ENCODE measurements at places on chromosomes 7 and 10. TPM values are rescaled to one million over a fixed set of nuclear protein-coding genes. Genes with fewer than 3 reads are reported as not detected.
A peak's percentile ranks its signal among the peaks of the same experiment; 100 is the strongest.

SLC26A5 gene
- 0.44 TPM for total RNA-seq

CCM2 gene
- total RNA-seq: 34.5 TPM

NANOS1 gene
- total RNA-seq: 9.3 TPM

MDFIC gene
- total RNA-seq: 94.8 TPM

POLR2J gene
- 67.3 TPM for total RNA-seq

CADPS2 gene
- 36.7 TPM for total RNA-seq

FANK1 gene
- total RNA-seq: 3.7 TPM

GRCh38 chr10:70847659-70848360 lies 32.1 kb downstream of the SGPL1 start:
- DNase-seq: no peak

- DNase-seq: no peak
These were observed 449.5 kb upstream of the MKI67 start for GRCh38 chr10:128575761-128576160.

GRCh38 chr10:75101416-75102251 lies 9.8 kb upstream of the SAMD8 start:
- no peak for DNase-seq

DNA sequence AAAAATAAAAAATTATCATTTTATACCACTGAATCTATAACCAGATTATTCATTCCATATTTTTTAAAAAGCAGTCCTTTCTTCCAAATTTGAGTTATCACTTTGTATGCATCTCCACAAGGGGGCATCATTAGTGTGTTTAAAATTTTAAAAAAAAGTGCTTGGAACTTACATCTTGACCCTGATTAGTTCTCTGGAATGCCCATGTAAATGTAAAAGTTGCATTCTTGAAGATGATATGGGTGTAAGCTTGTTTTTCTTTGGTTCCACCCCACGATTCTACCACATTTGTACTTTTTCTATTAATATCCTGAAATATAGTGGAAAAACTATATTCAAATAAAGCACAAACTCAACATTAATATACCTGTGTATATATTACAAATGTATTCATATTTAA lies 144.9 kb downstream of the ELAPOR2 start:
- DNase-seq: no peak

DNA sequence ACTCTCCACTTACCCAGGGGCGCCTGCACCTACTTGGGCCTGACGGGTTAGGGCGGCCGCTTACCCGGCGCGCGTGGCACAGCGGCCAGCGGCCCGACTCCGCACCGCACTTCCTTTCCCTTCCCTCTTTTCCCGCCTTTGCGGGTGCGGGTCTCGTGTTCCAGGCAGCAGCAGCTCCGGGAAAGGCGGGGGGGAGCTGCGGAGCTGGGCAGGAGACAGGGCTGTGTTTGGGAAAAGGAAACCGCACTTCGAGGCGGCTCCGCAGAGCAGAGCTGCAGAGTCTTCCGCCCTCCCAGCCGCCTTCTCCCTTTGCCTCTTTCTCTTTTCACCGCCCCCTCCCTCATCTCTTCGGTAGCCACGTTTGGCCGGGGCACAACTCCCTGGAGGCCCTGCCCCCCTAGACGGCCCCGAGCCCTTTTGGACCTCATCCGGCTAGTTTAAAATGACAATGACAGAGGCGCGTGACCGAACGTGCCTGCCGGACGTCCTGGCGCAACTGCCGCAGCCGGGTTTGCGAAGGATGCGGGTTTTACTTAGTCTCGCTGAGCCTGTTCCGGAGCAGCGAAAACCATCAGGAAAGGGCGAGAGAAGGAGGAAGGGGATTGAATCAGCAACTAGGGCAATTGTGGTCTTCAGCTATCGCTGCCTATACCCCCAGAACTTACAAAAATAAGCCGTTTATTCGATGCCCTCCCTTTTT lies 7.9 kb upstream of the PAX2 start:
- peak; percentile 51 for DNase-seq

- DNase-seq: no peak
These were observed 356.5 kb upstream of the ZNF32 start for GRCh38 chr10:44004913-44005787.

- DNase-seq: no peak
These were observed 5.9 kb upstream of the LDB3 start for GRCh38 chr10:86662186-86663045.

- DNase-seq: no peak
These were observed 612 bp downstream of the HILPDA start for GRCh38 chr7:128456255-128456725.

GRCh38 chr7:2255145-2256139 lies 13.4 kb downstream of the NUDT1 start:
- DNase-seq: no peak

GRCh38 chr10:99341860-99342490 lies 12.8 kb downstream of the CNNM1 start:
- peak; percentile 62 for DNase-seq

DNA sequence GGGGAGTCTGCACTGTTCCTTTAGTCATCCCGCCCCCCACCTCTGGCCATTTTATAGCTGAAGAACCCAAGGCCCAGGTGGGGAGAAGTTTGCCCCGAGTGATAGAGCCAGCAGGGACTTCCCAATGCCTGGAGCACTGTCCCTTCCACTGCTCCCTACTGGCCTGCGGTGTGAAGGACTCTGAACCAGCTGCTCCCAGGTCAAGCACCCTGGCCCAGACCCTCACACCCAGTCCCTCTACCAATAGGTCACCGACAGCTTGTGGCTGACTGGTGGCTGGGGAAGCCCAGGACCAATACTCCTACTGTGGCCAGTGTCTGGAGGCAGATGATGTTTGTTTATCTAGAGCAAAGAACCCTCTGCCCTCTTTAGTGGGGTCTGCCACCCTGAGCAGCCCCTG lies 167.9 kb downstream of the LCOR start:
- no peak for DNase-seq

GRCh38 chr10:63697956-63698786 lies 177.0 kb downstream of the REEP3 start:
- DNase-seq: no peak

DNA sequence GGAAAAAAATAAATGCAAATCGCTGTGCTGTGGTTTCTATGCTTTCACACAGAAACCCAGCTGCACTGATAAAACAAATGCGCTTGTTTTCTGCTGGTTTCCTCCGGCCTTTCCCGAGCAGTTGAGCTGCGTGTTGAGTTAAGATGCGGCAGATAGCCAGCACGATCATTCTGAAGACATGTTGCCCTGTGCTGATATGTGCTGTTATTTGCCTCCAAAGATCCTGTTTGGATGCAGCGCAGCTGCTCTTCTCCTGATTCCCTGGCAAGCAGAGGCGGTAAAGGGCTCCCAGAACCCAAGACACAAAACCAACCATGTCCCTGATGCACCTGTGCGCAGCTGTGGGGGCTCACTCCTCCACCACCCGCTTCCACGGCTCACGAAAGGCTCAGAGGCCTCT lies 225.4 kb downstream of the PAXIP1 start:
- peak; percentile 31 for DNase-seq

GRCh38 chr7:119647286-119647685 lies 625.7 kb upstream of the KCND2 start:
- no peak for DNase-seq

DNA sequence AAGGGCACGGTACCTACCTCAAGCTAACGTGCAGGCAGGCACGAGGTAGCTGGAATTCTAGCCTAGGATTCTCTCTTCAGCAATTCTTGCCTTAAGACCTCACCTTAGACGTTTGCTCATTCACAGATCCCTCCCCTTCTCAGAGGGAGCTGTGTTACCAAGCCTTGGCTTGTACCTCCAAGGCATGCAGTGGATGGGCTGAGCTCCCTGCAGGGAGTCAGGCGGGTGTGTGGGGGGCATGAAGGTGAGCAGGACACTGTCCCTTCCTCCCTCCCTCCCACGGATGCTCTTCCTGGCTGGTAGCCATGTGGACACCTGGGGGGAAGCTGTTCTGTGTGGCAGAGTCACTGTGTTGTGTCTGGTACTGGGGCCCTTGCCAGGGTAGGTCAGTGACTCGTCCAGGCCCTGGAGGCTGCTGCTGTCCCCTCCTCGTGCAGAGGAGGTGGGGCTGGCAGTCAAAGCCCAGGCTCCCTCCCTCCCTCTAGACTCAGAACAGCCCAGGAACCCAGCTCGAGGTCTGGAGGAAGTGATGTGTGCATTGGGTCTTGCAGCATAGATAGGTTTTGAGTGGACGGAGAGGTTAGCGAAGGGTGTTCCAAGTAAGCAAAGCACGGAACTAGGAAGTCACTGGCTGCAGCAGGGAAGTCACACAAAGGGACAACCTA lies 222.2 kb upstream of the SH2B2 start:
- no peak for DNase-seq

- DNase-seq: no peak
These were observed 21.7 kb downstream of the USP6NL start for GRCh38 chr10:11589738-11590137.

DNA sequence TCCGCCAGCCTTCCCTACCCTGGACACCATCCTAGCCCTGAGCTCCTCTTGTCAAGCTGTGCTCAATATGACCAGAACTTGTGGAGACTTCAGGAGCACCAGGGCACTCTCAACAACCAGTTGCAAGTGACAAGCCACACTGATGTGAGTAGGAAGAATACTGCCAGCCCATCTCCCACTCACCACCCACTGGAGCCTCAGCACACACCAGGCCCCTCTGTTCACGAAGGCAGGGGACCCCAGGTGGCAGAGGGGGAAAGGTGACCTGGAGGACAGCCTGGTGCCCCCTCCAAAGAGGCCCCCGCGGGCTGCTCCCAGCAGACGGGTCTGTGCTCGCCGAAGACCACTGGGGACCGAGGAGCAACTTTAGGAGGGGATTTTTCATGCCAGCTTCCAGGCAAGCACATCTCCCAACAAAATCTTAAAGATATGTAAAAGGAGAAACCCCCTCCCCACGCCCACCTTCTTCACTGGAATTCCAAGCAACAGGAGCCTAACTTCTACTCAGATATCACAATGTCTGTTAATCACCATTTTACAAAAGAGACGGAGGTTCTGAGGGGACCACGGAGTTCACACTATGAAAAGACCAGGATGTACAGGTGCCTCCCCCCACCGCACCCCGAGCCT lies 1.0 kb downstream of the MMD2 start:
- DNase-seq: no peak

- no peak for DNase-seq
These were observed 563 bp upstream of the UTF1 start for GRCh38 chr10:133229265-133230043.

DNA sequence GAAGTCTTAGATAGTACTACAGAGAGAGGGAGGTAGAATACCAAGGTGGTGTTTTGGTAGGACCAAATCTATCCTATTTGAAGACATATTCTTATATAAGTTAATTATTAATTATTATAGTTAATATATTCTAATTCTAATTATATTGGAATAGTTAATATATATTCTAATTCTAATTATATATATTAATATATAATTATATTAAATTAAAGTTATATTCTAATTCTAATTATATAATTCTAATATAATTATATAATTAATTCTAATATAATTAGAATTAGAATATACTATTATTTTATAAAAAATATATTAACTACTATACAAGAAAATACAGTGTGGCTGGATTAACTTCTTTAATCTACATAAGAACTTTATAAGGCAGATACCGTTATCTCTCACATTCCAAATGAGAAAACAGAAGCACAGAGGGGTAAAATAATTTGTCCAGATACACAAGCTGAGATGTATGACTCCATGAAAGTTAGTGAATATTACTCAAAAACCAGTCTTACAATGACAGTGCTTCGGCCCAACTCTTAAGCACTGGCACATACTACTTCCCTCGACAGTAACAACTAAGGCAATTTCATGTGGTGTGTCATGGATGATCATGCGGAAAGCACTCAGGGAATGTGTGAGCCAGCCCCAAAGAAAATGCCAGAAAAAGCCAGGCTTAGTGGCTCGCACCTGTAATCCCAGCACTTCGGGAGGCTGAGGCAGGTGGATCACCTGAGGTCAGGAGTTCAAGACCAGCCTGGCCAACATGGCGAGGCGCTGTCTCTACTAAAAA lies 42.6 kb downstream of the TYW1B start:
- DNase-seq: no peak

DNA sequence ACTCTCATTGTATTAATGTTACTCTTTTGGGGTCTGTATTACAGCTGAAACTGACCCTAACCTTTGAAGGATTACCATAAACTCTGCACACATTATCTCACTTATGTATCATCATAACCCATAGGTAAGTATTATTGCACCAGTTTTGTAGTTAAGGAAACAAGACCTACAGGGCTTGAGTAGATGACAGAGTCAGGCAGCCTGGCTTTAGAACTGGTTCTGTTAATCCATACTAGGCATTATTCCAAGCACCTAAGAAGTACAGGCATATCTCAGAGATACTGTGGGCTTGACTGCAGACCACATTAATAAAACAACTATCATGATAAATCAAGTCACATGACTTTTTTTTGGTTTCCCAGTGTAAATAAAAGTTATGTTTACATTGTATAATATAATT lies 17.1 kb upstream of the AKR1B1 start:
- DNase-seq: no peak

GRCh38 chr7:31476073-31476745 lies 37.7 kb upstream of the ITPRID1 start:
- DNase-seq: no peak

DNA sequence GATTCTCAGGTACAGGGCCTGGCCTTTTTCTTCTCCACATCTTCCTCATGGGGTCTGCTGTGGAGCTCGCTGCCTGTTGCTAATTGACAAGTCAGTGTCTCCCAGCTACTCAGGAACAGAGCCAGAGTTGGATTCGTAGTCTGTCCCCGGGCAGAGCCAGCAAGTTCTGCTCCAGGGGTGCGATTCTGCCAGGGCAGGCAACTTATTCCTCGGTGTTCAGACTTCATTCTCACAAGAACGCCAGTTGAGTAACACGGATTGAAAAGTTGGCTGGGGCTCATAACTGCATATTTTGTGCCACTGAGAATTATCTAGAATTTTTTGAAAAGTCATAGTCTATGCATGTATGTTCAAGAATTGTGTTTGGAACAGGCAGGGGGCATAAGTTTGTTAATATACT lies 336.7 kb upstream of the NPVF start:
- DNase-seq: no peak

Data from spinal cord (tissue), 10 donors.